ENCODE measurements at places on chromosomes 12 and 14.

DNA sequence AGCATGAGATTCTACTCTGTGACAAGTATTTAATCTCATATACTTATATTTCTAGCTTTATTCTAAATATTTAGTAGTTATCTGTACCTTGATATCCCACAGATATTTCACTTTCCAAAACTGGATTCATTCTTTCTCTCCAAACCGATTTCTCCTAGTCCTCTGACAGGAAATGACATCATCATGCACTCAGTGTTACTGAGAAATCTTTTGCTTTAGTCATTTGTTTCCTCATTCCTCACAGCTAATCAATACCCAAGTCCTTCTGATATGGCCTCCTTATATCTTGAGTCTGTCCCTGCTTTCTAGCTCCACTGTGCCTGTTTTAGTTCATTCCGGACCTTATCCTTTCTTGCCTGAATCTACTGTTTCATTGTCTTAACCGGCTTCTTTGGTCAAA lies 39.4 kb upstream of the E2F7 start:
- DNase-seq = no peak

DNA sequence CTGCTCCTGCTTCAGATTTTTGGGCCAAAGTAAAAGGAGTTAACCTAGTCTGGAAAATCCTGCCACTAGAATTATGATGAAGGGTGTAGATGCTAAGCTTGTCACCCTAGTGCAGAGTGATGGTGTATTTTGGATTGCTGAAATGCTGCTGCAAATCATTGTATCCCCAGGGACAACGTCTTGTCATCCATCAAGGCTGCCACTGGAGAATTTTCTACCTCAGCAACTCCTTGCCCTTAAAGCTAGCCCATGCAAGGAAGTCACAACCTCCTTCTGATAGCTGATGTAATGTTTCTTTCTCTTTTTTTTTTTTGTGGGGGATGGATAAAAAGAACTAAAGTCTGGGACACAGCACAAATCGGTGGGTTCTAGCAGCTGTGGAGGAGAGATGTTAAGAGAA lies 139.4 kb upstream of the FRMD6 start:
- DNase-seq = no peak

GRCh38 chr14:37118673-37119366 lies 53.6 kb downstream of the SLC25A21 start:
- DNase-seq = no peak

- no peak for DNase-seq
Measured at GRCh38 chr14:32339188-32339587, 10.1 kb downstream of the AKAP6 start.

DNA sequence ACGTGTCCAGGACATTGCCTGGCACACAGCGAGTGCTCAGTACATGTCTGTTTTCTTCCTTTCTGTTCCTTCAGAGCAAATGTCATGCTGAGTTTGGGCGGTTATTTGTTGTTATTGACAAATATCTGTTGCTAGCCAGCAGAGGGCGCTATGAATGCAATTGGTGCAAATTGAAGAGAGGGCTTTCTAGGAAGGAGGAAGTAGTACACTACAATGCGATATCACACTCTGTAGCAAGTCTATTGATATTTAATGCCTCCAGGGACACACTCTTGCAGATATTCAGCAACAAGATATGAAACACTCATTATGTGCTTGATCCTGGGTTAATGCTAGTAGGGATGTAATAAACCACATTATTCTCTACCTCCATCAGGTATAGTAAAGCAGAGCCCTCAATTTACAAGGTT lies 267.3 kb upstream of the SRRM4 start:
- no peak for DNase-seq

DNA sequence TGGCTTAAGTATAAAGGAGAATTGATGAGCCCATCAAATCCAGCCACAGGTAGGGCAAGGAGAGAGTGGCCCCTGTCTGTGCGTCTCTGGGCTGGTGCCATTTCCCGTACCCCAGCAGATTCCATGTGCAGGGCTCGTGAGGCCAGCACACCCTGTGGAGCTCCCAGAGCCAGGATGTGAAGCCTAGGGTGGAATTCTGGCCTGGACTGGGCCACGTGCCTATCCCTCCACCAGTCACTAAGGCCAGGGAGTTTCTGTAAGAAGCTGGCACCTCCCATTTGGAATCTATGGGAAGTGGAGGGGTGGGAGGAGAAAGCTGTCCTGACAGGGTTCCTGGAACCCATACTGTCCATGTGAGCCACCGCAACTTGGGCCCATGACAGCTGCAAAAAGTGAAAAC lies 148.5 kb downstream of the FOXN3 start:
- DNase-seq = no peak

- no peak for DNase-seq
Measured at GRCh38 chr12:27332714-27333402, at the start of gene BMAL2. BMAL2 (plus strand) TSS chr12:27332836; CDS start chr12:27333073, 237 bp downstream.

DNA sequence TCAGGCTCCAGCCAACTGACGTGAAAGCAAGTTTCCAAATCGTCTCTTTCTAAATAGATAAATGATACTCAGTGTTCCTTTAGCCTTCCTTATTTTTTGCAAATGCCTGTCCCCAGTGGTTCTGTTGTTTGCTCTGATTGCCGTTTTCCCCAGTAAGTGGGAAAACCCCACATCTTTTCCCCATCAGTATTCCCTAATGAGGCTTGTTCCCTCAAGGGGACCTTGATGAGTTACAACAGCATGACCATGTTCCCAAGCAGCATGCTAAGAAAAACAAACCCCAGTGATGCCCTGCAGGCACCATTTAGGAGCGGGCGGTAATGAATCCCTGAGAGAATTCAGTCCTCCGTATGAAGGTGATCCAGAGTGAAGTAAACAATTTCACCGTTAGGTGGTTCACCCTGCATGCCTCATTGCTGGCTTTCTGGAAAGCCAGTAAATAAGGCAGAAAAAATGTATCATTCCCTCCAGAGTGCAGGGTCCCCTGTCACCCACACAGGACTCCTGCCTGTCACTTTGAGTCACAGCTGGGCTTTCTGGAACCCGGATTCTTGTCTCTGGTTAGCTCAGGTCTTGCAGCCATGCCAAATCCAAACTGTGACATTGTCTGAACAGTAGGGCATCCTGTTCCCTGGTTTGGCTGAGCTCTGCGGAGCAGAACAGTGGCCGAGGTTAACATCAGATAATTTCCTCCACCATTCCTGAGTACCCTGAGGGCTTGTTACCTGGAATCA lies 222.6 kb downstream of the RGS6 start:
- DNase-seq = no peak
